ENCODE measurements at places on chromosomes 13 and 19.

GRCh38 chr13:27830010-27830409 is 37.7 kb downstream of the GSX1 start:
- DNase-seq: no peak

DNA sequence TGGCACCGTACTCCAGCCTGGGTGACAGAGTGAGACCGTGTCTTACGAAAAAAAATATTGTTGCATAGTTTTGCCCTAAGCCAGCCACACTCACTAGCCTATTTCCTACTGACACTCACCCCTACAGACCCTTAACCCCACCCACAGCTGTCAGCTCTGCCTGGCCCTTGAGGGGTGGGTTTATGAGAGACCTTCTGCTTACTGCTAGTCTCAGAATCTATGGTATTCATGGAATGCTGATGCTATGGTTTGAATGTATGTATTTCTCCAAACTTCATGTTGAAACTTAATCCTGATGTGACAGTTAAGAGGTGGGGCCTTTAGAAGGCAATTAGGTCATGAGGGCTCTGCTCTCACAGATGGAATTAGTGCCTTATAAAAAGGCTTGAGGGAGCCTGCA is 79.2 kb upstream of the LRCH1 start:
- no peak for DNase-seq

GRCh38 chr19:7795555-7796161 is 32.6 kb downstream of the CLEC4M start:
- no peak for DNase-seq

DNA sequence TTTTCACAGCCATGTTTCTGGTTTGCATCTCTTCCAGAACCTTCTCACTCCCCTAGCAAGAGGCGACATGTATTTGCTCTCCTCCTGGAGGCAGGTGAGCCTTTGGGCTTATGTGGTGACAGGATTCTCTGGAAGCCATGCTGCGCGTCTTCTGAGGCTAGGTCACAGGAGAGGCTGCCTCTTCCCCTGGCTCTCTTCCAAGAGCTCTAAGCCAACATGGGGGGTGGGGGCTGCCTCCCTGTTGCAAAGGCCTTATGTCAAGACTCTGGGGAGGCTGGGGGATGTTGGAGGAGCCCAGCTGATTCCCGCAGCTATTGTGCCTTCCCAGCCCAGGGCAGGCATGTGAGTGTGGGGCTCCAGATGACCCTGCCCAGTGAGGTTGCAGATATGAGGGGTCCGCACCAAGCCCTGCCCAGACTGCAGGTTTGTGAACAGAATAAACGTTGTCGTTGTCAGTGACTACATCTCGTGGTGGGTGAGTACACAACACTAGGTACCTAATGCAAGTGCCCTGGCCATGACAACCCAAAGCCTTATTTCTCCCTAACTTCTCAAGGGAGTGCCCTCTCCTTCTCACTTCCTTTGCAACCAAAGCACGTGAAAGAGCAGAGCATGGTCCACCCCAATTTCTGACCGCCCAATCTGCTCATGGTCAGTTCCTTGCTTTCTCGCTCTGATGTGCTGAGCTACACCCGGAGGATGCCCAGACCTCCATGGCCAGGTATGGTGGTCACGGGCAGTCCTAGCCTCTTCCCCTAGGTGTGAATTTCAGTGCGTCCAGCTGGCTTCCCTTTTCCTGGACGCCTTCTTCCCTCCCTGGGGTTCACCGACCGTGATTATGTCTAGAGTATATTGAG is 44.9 kb downstream of the TEX29 start:
- DNase-seq: no peak

DNA sequence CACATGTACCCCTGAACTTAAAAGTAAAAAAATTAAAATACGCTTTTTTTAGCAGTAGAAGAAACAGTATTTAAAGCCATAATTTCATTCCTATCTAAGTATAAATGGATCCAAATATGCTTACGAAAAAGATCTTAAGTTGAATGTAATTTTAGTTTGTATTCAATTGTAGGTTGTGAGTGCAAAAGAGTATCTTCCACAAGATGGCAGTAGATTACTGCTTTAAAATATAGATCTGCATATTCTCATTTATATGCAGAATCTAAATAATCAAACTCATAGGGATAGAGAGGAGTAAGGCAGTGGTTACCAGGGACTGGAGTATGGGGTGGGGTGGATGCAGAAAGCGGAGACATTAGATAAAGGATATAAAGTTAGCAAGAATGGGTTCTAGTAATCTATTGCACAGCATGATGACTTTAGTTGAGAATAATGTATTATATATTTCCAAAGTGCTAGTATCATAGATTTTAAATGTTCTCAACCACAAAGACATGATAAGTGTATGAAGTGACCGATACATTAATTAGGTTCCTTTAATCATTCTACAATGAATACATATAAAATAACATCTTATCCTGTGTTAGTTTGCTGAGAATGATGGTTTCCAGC is 14.2 kb downstream of the OR7A17 start:
- DNase-seq: no peak

DNA sequence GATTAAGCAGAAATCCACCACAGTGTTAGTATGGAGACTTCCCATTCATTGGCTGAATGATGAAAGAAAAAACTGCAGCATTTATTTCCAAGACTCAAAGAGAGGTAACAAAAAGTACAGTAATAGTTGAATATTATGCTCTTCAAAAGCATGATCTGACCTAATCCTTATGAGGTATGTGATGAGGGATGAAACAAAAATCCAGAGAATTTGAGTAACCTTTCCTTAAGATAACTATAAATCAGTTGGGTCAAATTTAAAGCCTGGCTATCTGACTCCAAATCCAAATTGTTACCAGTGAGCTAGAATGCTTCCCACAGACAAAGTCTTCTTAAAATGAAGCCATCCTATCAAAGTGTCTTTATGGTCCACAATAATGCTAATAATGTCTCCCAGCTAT is 38.1 kb downstream of the NUFIP1 start:
- no peak for DNase-seq

GRCh38 chr13:33191425-33192210 is 93.9 kb downstream of the STARD13 start:
- no peak for DNase-seq

- DNase-seq: no peak
Observed at GRCh38 chr13:77952276-77952675, 33.6 kb upstream of the EDNRB start.

- DNase-seq: no peak
Observed at GRCh38 chr13:30904043-30904442, 2.0 kb upstream of the MEDAG start.

DNA sequence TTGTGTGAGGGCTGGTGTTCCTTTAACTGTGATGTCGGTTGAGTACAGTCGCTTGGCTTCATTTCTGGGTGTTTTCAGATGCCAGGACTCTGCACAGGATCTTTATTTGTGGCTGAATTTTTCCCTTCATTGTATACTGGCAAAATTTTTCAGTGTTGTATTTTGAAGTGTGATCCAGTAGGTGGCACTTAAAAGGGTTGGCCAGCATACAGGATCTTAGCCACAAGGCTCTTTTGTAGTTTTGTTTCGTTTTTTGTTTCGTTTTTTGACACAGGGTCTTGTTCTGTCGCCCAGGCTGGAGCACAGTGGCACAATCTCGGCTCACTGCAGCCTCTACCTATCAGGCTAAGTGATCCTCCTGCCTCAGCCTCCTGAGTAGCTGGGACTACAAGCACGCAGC is 8.7 kb downstream of the FCAR start:
- DNase-seq: no peak

DNA sequence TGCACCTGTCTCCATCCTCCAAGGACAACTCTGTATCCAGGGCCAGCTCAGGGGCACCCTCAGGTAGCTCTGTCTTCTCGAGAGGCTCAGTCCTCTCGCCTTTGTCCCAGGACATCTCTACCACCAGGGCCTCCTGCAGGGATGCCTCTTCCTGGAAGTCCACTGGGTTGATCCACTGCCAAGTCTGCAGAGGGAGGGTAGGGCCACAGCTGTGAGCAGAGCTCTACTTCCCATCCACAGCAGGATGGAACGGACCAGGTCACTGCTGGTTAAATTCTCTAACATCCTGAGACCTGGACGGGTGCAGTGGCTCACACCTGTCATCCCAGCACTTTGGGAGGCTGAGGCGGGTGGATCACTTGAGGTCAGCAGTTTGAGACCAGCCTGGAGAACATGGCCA is 26.8 kb downstream of the IL12RB1 start:
- DNase-seq: no peak
